ENCODE measurements at places on chromosomes 16 and 17.
A peak's percentile ranks its signal among the peaks of the same experiment; 100 is the strongest.

GRCh38 chr16:55569025-55569424 lies 2.5 kb downstream of the CAPNS2 start:
- no peak for DNase-seq

DNA sequence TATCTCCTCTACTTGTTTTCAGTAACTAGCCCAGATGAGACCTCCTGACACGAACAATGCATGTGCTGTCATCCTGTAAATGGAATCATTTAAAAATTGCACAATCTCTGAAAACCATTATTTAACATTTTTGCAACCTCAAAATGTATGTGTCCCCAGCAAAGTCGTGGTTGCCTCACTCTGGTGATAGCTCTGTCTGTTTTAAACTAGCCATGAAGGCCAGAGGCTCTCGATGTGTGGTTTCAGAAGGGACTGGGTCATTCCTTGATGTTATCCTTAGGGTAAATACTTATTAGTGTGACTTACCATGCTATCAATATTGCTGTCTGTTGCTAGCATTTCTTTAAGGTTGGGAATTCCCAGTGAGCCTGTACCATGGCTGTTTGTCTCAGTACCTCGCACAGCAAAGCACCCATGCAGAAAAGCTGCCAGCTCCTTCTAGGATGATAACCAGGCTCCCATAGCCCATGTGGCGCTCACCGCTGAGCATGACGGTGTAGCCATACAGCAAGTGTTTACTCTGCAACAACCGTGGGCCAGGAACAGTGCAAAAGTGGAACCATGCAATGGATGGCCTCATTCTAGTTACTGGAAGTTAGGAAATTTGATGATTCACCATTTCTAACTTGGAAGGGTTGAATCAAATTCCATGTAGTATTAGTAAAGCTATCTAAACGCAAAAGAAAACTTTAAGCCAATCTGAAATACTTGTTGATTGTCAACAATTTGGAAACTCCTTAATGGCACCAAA lies 2.9 kb upstream of the PGS1 start:
- no peak for DNase-seq

DNA sequence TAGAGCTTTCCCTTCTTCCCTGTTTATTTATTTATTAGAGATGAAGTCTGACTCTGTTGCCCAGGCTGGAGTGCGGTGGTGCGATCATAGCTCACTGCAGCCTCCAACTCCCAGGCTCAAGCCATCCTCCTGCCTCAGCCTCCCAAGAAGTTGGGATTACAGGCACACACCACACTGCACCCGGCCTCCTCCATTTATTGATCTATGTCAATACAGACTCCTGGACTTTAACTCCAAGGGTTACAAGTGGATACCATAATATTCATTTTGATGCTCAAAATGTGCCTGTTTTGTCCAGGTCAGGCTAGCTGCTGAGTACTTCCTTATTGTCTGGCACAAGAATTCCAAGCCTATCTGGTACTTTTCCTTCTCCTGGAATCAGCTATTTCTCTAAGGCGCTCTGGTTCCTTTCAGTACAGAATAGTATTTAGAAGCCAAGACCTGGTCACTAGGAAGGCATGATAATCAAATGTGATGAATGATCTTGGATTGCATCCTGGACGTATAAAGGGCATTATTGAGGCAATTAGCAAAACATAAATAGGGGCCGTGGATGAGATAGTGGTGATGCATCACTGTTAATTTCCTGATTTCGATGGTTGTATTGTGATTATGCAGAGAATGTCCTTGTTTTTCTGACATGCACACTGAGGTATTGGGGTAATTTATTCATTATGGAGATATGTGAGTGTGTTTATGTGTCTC lies 21.7 kb downstream of the IL4R start:
- DNase-seq, result no peak

DNA sequence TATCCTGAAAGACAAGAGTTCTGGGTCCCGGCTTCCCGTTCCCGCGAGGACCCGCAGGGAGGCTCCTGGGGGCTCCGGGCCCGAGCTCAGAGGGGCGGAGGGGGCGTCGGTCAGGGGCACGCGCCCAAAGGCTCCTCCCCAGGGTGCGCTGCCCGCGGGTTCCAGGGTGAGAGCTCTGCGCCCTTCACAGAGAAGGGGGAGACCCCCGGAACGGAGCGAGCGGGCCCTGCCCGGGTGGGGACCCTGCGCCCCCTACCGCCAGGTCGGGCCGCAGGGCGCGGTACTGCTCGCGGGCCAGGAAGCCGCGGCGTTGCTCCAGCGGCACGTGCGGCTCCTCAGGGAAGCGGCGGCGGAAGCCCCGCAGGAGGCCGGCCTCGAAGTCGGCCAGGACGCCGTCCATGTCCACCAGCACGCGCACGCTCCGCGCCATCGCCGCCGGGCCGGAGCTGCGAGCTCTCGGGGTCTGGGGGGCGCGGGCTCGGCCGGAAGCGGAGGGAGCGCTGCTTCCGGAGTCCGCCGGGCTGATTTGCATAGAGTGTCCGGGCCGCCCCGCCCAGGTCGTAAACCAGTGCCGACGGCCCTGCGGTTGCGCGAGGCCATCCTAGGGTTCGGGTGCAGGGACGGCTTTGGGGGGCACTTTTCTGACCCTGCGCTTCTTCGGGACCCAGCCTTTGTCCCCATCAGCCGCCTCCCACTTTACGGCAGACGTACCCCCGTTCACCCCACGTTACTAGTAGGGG lies at the start of gene NT5C:
Gene NT5C (minus strand): TSS at position 465 of the 740 bp plus-strand sequence. CDS start 35 bp downstream, at position 430.
- DNase-seq, result peak; percentile 83

DNA sequence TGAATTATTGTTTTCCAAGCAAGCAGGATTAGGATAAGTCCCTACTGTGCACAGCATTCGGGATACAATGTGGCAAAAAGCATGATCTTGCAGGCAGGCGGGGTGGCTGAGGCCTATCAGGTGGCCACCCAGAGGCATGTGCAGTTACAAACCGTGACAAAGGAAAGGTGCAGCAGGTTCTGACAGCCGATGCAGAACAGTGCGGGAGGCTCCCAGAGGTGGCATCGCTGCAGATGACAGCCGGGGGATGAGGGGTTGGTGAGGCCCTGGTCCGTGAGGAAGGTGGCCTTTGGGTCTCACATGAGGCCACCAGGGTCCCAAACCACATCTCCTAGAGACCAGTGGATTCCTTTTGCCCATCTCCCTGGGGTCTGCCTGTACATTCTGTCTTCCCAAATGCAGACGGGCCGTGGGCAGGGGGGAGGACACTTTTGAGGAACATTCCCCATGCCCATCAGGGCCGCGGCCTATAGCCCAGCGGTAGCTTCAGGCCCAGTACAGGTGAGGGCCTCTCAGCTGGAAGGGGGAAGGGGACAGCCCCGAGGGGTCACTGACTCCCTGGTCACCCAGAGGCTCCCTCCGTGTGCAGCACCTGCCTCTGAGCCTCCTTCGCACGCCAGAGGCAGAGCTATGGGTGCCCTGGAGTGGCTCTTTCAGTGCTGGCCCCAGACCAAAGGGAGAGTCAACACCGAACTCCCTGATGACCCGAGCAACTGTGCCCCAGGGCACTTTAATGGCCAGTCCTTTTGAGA lies 85.1 kb downstream of the SOCS1 start:
- DNase-seq, result no peak

GRCh38 chr16:63617990-63618763 lies 1503.7 kb downstream of the CDH11 start:
- DNase-seq, result no peak

- no peak for DNase-seq
Measured at GRCh38 chr17:57514614-57515013, 230.5 kb downstream of the CCDC182 start.

GRCh38 chr17:39676198-39676819 lies 8.1 kb downstream of the PNMT start:
- DNase-seq, result peak; percentile 12

DNA sequence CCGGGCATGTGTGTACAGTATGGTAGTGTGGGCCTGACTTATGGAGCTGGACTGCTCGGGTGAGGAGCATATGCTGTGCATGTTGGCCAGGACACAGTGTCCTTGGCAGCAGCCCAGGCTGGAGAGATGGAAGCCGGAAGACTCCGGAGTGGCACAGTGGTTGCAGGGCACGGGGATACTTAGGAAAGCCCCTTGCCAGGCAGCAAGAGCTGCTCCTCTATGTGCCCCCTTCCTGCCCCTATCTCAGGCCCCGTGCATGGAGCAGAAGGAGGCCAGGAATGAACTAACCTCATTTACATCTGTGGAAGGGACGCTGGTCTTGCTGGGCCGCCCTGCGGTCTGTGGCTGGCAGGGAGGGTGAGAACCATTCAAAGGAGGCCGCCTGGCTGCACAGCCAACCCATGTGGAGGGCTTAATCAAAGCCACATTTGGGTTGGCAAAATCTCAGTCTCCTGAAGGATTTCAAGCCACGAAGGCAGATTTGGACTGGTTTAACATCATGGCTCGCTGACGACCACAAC lies 32.2 kb upstream of the RCVRN start:
- no peak for DNase-seq

DNA sequence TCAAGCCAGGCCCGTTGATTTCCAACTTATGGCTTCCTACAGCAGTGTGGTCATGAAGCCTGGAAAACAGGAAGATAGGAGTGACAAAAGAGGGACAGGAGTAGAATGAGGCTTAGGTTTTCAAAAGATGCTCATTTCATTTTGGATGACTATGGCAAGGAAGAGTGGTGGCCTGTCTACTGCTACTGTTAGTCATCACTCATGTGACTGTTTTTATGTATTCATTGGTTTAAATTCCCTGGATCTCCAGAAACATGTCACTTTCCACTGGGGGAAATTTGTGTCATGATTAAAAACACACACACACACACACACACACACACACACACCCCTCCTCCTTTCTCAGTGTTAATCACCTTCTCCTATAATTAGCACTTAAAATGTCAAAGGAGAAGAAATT lies 1.1 kb upstream of the CYLD start:
- DNase-seq, result no peak

- DNase-seq, result no peak
Measured at GRCh38 chr16:46906360-46907060, 22.3 kb downstream of the GPT2 start.

DNA sequence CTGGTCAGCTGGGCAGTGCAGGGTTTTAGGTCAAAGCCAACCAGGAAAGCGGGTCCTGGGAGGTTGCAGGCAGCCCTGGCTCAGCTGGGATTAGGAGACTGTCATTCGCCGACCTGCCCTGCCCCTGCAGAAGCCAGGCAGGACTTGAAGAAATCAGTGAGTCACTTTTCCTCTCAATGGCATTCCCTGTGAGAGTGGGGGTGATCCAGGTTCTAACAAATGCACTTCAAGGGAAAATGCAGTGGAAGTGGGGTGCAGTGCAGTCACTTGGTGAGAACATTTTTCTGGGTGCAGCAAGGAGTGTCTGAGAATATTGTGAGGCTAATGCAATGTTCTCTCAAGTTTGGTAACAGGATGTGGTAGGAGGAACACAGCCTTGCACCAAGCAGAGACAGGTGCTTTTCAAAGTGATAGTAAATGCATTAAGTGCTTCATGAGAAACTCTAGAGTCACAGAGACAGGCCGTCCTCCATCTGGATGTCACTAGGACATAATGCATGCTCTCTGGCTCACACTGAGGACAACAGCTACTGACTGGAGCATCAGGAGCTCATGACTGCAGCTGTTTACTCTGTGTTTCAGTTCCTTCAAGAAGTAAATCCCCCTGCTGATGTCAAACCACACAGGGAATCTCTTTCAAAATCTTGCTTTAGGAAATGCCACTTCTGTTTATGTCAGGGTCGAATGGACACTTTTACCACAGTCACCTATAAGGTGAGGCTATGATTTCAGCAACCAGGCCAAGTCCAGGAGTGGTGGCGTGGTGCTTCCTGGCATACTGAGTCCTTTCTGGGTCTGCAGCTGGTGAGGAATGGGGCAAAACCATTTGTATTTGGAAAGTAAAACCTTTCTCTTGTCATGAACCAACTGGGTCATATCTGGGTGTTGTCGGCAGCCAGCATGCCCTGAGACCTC lies 16.7 kb downstream of the CDK5R1 start:
- no peak for DNase-seq

DNA sequence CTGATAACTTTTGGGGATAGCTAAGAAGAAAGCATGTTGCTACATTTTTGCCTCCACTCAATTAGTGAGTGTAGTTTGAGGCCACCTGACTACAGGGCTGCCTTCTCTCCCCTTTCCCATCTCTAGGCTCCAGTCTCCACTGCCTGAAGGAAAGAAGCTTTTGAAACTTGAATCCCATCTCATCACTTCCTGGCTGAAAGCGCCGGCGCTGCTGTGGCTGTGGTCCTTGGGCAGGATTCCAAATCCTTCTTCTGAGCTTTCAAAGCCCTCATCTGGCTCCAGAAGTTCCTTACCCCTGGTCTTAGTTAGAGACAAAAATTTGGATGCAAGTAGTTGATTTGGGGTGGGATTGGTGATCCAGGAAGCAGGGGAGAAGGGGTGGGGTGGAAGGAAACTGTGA lies 119.4 kb downstream of the FOXL1 start:
- no peak for DNase-seq

- no peak for DNase-seq
Measured at GRCh38 chr17:35101725-35102124, 17.9 kb downstream of the RAD51D start.

- no peak for DNase-seq
Measured at GRCh38 chr17:83073389-83074063, 5.9 kb upstream of the METRNL start.

DNA sequence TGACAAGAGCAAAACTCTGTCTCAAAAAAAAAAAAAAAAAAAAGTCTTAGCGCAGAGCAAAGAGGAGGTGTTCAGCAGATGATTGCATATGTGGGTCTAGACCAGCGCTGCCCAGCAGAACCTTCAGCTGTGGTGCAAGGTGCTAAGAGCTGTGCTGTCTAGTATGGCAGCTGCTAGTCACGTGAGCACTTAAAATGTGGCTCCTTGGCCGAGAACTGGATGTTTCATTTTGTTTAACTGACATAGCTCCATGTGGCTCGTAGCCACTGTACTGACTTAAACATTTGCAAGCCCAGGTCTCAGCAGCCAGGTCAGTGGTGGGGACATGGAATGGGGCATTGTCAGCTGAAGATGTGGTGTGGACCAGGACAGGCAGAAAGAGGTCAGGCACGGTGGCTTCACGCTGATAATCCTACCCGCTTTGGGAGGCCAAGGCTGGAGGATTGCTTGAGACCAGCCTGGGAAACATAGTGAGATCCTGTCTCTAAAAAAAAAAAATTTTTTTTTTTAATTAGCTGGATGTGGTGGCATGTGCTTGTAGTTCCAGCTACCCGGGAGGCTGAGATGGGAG lies 9.2 kb downstream of the C1QTNF1 start:
- no peak for DNase-seq

DNA sequence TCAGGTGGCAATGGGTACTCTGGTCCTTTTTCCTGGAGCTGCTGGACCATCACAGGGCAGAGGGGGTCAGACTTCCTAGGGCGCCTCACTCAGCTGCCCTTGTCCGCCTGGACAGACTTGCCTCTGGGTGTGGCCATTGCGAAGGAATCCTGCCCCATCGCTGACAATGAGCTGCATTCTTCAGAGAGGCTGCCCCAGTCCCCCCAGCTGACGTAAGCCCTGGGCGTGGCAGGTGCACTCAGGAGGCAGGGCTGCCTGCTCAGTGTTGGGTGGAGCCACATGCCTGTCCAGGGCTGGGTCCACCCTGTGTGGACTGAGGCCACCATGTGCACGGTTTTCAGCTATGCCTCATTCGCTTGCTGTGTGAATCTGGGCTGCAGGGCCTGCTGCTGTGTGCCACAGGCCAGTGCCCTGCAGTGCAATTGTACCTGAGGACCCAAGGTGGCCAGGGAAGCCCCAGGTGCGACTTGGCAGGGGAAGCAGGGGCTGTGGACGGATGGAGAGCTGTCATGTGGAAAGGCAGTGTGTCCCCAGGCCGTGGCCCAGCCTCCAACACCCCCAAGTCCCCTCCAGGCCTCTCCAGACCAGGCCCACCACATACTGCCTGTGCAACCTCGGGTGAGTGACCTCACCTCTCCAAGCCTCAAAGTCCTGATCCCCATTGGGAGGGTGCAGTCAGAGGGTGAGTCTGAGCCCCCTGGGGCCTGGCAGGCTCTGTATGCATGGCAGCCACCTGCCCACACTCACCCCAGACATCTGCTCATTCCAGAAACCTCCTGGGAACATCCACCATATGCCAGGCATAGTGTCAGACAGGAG lies 14.0 kb upstream of the MPRIP start:
- peak; percentile 28 for DNase-seq
